Stimulated activated CD4-positive, alpha-beta T cell treated with anti-CD3 and anti-CD28 coated beads, Interleukin-2, amount 100 ng/mL, for 4 hours (primary cell): ENCODE measurements at places on chromosomes 2 and 18.

DNA sequence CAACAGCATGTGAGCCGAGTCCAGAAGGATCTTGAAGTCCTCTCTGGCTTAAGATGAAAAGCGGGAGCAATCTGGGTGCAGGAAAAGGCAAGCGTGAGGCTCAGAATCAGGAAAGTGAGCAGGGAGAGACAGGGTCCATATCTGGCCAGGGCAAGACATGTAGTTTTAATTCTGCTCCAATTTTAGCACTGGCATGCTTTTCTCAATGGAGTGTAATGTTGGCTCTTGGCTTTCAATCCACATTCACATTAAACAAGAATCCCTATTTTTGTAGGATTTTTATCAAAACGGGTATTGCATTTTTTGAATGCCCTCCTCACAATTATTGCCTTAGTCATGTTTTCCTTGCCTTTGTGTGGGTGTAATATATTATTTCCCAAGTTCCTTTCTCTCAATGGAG is 6.0 kb downstream of the SPATA3 start:
- DNase-seq: no peak

- DNase-seq: no peak
Measured at GRCh38 chr2:58709274-58709673, 468.1 kb upstream of the FANCL start.

DNA sequence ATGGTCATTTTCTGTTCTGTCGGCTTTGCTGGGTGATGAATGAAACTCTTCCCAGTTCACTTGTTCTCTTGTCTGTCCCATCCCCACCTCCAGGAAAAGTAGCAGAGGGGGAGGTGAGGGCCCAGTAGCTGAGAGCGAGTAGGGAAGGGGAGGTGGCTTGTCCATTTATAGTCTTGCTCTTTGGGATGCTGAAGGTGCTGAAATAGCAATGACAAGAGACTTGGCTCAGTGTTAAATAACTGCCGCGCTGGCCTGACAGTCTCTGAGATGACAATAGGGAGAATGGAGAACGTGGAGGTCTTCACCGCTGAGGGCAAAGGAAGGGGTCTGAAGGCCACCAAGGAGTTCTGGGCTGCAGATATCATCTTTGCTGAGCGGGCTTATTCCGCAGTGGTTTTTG is at the start of gene SMYD1:
Gene SMYD1 (plus strand): TSS at position 228 of the 400 bp plus-strand sequence. CDS start 40 bp downstream, at position 268.
- no peak for DNase-seq

DNA sequence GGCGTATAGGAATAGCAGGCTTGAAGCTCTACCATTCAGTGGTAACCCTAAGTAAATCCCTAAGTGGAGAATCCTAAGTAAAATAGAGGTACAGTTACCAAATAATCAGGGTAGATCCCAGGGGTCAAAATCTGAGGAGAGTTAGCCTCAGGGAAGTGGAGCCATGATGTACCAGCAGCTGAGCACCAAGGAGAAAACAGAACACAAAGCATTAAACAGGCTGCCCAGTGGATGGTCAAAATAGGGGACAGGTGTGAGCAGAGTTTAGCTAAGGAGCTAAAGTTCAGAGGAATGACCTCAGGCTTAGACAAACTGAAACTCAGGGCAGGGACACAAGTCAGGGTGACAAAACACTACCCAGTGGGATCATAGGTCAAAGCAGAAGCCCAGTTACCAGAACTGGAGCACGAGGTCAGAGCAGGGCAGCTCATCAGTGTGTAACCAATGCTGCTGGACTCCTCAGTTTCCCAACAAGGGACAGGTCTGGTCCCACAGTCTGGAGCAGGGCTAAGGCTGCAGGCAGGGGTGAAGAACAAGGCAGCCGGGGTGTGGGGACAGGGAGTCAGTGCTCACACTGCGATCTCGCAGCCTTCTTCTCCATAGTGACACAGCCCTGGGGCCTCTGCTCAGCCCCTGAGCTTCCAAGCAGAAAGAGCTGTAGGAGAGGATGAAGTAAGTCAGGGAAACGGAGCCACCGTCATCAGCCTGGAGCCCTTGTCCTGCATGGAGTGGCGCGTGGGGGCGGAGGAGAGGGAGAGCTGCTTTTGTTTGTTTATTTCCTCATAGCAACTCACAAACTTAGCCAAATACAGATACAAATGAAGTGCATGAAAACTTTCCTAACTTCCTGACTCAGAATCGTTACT is 264.0 kb downstream of the MREG start:
- no peak for DNase-seq

DNA sequence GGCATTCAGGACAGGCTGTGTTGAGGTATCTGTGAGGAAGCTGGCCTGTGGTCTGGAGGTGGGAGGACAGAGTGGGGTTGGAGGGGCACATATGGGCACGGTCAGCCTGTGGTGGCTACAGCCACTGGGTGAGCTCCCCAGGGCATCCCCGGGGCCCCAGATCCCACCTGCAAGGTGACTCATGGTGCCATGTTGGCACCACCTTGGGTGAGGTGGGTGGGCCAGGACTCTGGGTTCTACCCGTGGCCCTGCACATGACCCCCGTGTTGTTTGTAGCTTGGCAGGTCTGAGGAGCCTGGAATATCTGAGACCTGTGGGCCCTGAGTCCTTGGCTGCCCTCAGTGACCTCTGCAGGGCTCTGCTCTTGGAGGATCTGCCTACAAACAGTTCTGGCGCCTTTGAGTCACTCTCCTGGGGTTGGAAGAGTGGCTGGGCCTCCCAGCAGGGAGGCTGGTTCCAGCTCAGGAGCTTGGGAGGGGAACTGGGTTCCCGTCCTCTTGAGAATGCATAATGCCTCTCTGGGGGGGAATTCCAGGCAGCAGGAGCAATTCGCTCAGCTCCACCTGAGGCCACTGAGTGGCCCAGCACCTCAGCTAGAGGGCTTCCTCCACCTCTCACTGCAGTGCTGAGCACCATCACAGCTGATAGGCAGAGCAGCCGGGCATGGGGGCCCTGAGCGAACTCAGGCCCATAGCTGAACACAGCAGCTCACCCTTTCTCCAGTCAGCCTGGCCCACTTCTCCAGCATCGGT is 105.1 kb downstream of the DYSF start:
- DNase-seq: no peak

- no peak for DNase-seq
Measured at GRCh38 chr2:156083763-156084493, 248.6 kb downstream of the NR4A2 start.
